ENCODE measurements at places on chromosomes 12 and 14.

GRCh38 chr14:35965400-35965799 is 139.3 kb downstream of the BRMS1L start:
- peak; percentile 12 for DNase-seq

- DNase-seq = no peak
Measured at GRCh38 chr14:70018713-70019211, 139.5 kb downstream of the SMOC1 start.

- no peak for DNase-seq
Measured at GRCh38 chr12:104506676-104507401, 50.1 kb downstream of the CHST11 start.

DNA sequence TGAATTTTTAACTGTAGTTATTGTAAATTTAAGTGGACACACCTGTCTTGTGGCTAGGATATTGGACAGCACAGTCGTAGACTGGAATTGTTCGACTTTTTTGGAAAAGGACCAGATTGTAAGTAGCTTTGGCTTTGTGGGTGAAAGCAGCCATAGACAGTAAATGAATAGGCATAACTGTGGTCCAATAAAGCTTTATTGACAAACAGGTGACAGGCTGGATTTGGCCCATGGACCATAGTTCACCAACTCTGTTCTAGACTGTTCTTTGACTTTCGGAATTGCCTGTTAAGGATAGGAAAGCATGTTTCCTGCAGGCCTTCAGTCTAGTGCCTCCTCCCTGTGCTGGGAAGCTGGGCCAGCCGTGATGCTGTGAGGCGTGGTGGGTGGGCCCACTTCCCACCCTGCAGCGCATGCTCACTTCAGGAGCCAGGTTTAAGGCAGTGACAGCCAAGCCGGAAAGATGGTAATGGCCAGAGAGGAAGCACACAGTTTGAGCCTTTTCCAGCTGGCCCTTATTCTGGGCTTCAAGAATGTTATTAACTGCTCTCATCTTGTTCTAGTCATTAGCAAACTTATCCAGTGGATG is 51.8 kb downstream of the PPP2R5C start:
- no peak for DNase-seq

GRCh38 chr14:70748422-70748821 is 60.9 kb downstream of the MAP3K9 start:
- no peak for DNase-seq
